Stimulated activated CD8-positive, alpha-beta memory T cell treated with anti-CD3 and anti-CD28 coated beads, Interleukin-2, amount 100 ng/mL, for 1 hour (primary cell): ENCODE measurements at places on chromosomes 3 and 15.

GRCh38 chr3:177345049-177345972 is 148.0 kb upstream of the TBL1XR1 start:
- DNase-seq: no peak

DNA sequence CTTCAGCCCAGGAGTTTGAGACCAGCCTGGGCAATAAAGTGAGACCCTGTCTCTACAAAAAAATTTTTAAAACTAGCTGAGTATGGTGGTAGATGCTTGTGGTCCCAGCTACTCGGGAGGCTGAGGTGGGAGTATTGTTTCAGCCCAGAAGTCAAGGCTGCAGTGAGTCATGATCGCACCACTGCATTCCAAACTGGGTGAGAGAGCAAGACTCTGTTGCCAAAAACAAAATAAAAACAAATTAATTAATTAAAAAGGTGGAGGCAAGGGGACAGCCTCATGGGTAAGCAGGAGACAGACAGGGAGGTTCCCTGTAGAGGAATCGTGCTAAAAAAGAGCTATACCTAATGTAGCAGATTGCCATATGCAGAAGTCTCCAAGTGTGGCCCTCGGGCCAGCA is 12.6 kb downstream of the HAPLN3 start:
- no peak for DNase-seq

DNA sequence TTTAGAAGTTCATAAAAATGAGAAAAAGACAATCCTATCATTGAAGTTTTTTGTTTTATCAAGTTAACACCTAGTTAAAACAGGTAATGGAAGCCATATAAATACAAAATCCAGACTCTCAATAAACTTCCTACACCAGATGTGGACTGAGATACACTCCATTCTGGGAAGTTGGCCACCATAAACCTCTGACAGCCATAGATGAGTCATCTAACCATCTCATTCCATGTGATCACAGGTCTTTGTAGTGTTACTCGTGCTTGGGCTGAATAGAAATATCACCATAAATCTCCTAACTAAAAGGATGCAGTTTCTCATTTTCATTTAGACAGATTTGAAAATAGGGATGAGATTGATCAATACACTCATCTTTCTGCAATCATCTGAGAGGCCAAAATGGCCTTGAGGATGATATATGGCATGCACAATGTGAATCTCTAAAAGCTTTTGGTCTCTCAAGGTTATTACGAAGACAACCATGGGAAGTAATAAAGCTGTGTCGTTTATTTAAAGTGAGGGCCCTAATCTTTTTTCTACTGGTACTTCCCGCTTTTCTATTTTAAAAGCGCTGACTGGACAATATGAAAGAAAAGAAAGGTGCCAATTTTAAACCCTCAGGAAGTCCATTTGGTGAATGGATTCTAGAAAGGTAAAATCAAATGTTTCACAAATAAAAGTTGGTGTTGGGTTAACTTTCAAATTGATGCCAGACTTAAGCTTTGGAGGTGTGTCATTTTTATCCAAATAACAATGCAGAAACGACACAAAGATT is 155.5 kb downstream of the POLR2M start:
- no peak for DNase-seq

DNA sequence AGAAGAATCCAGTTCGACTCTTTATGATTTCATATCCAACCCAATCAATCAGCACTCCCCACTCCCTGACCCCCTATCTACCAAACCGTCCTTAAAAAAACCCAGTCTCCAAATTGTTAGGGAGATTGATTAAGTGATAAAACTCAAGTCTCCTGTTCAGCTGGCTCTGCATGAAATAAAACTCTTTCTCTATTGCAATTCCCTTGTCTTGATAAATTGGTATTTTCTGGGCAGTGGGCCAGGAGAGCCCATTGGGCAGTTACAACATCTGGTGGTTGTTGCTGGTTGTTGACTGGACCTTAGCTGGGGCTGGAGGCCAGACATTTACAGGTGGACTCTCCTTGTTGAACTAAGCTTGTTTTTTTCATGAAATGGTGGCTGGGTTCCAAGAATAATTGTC is 642.3 kb downstream of the ROBO2 start:
- no peak for DNase-seq

DNA sequence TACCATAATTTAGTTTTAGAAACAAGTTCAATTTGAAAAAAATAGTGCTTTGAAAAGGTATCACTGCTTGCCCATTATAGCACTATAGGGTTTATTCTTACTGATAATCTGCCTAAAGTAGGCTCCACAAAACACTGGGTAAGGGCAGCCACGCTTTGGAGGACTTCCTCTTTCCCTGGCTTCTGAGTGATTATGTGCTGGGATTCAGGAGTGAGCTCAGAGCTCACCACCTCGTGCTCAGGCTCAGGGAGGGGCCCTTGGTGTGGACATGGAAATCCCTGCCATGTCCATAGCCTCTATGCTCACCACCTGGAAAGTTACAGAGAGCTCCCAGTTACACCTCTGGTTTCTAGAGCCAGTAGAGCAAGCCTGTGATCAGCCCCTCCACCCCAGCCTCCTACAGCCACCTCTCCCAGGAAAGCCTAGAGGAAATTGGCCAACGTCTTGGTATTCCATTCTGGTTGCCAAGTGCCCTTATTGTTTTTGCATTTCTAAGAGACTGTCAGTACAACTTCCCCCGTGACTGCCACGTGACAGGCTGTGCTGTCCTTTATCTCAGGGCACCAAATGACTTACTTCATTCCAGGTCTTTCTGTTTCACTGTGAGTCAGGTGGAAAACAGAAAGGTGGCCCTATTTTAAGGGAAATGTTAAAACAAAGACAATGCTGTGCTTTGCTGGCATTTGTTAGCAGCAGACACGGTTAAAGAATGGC is 316.0 kb downstream of the RORA start:
- DNase-seq: no peak

GRCh38 chr15:76209523-76209922 is 101.7 kb downstream of the ETFA start:
- no peak for DNase-seq

- DNase-seq: no peak
Measured at GRCh38 chr3:184551103-184551502, 10.5 kb upstream of the EPHB3 start.
